Right ventricle myocardium inferior (tissue), 1 donor: ENCODE measurements at places on chromosomes 1 and 21. TPM values are rescaled to one million over a fixed set of nuclear protein-coding genes. Genes with fewer than 3 reads are reported as not detected.

TINAGL1 gene
- 273 TPM for total RNA-seq

DNA sequence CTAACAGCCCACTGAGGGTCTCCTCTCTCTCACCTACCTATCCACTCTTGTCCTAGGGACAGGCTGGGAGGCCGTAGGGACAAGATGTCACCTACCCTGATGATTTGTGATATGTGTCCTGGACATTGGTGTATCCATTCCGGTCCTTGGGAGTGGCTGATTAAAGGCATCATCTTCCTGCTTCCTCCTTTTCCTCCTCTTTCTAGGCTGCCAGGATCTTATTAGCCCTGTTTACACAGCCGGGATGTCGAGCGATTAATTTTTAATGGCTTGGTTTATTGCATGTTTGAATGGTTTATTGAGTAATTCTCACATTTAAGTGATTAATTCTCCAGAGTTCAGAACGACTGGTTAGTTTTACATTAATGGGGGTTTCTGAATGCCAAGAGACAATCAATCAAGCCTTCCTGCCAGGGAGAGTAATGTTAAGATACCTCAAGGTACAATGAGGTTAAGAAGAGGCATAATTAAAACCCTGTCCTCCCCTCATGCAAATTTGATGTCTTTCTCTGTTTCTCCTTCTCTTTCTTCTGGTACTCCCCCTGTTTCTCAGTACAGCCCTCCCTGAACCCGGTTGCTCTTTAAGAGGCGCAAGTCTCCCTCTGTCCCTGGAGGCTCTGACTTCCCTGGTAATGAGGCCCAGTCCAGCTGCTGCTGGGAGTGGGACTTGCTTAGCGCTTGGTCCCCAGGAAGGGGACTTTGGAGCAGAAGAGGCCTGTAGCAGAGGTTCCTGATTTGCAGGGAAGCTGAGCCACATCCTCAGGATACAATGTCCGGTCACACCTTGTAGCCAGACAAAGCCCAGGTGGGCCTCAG, 50.9 kb downstream of the ACTL8 start:
- no peak for DNase-seq

CFAP107 gene
- total RNA-seq, result not detected

GRCh38 chr1:220552672-220553260, 24.8 kb downstream of the MARK1 start:
- no peak for DNase-seq

DNA sequence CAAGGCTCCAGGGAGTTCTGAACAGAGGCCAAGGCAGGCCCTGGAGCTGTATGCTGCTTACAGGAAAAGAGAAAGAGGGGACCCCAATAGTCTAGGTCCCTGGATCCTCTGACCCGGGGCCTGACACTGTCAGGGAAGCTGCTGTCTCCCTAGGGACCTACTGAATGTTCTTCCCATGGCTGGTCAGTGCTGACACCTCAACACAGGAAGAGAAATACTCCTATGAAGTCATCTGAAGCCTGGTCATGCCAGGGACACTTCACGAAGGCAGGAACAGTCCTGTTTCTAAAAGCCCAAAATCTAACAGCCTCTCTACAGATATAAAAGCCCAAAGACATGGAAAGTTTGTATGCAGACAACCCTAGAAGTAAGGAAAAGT, 1.7 kb upstream of the LAD1 start:
- DNase-seq, result no peak

- DNase-seq, result no peak
These were observed 85.9 kb downstream of the ADSS2 start for GRCh38 chr1:244365809-244366208.

KHDC4 gene
- total RNA-seq, result 22.0 TPM

DNA sequence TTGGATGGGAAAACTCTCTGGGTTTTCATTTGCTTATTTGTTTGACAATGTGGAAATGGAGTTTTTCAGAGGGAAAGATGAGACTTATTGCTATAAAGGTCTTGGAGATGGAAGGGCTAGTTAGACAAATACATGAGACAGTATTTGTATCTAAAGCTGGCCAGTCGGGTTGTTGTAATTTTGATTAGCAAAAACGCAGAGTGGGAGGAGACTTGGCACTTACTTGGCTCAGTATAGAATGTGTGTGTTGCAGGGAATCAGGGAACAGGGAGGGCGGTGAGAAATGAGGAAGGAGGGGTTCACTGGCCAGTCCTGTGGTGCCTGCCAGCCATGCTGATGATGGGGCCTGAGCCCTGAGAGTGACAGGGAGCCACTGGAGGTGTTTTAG, 6.0 kb upstream of the FOXE3 start:
- no peak for DNase-seq

DNA sequence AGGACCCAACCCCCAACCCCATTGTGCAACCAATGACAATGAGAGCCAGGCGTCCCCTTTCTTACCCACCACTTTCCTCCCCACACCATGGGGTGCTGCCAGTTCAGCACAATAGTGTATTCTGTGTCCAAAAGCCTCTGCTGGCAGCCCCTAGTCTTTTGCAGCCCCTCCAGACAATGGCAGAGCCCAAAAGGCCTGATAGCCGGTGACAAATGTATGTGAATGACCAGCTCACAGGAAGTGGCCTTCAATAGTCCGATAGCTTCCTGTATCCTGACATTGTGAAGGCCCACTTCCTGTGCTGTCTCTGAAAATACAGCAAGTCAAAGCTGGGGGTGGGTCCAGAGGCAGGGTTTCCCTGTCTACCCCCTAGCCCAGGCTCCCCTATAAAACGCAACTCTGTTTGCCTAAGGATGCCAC, 16.6 kb downstream of the SMIM12 start:
- no peak for DNase-seq

GRCh38 chr1:85584923-85585322, 4.4 kb downstream of the CCN1 start:
- DNase-seq, result no peak

DNA sequence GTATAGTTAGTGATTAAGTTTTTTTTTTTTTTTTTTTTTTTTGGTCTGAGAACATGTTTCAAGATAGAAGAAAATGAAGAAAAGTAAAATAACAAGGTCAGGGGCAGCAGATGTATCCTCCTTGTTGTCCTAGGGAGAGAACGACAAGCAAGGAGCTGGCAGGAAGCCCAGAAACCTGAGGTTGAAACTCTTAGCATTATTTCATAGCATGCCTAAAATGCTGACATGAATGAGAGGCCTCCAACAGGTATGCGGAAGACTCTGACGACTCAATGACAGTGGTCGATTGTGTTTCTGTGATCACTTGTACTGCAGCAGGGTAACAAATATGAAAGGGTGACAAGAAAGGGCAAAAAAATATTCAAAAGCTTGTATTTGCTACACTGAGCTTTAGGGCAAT, 415.9 kb downstream of the PLA2G4A start:
- DNase-seq, result no peak
